Naive thymus-derived CD8-positive, alpha-beta T cell (primary cell): ENCODE measurements at places on chromosomes 3 and 15.
A peak's percentile ranks its signal among the peaks of the same experiment; 100 is the strongest.

- DNase-seq: no peak
Observed at GRCh38 chr15:46773016-46773415, 944.3 kb upstream of the SEMA6D start.

- DNase-seq: no peak
Observed at GRCh38 chr3:11661827-11662226, 18.1 kb upstream of the VGLL4 start.

GRCh38 chr15:95284933-95285421 is 1045.5 kb upstream of the NR2F2 start:
- peak; percentile 18 for DNase-seq

GRCh38 chr3:170500995-170501394 is 82.3 kb downstream of the CLDN11 start:
- no peak for DNase-seq

GRCh38 chr15:87570206-87570605 is 686.3 kb downstream of the NTRK3 start:
- DNase-seq: no peak

DNA sequence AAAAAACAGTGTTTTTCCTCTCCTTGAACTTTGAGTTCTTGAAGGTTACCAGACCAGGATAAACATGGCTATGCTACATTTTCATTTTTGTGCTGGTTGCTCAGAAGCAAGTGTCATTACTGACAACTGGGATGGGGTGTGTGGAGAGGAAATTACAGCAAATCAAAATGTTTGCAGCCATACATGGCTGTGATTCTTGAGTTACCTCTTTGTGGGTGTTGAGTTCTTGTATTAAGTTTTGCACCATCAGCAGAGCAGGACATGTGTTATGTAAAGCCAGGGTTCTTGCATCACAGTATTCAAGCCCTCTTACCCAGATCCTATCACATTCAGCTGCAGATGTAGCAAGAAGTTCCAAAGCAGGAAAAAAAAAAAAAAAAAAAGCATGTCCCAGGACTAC is 53.9 kb upstream of the ATOSA start:
- DNase-seq: no peak

DNA sequence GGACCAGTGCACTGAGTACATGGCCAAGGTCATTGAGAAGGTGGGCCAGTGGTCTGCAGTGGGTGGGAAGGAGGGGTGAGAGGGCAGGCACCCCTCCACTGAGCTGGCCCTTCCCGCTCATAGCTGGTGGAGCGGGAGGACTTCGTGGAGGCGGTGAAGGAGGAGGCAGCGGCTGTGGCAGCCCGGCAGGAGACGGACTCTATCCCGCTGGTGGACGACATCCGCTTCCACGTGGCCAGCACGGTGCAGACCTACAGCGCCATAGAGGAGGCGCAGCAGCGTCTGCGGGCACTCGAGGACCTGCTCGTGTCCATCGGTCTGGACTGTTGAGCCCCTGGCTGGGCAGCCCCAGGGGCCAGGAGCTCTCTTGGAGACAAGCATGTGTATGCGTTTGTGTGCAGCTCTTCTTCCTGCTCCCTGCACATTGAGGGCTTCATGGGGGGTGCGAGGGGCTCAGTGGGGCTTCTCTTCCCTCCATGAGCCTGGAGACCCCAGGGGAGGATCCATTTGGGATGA is 7.5 kb downstream of the ABTB1 start:
- no peak for DNase-seq

DNA sequence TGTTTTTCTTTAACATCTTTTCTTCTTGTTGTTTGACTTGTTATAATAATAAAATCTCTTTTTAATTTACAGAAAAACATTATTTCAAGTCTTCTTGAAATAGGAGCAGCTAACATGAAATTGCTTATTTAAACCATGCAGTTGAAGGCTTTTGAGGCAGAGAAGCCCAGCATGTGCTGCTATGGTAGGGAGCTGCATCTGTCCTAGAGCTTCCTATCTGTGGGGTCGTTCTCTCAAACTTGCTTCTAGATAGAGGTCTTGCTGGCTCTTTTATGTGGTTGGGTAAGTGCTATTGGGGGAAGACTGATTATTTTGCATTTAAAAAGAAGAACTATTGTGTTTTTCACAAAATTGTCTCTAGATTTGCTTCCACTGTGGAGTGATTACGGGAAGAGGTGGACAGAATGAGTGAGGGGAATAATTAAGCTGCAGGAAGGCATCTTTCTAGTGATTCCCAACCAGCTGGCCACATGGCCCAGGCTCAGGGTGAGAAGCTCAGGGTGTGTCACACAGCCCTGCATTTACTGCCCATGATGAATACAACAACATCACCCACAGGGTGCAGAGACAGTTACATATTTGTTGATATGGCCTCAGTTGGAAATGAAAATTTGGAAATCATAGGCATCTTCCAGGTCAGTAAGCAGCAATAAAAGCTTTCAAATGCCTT is 98.7 kb downstream of the CHST2 start:
- DNase-seq: no peak

- no peak for DNase-seq
Observed at GRCh38 chr3:114336122-114336697, 42.4 kb downstream of the TIGIT start.

DNA sequence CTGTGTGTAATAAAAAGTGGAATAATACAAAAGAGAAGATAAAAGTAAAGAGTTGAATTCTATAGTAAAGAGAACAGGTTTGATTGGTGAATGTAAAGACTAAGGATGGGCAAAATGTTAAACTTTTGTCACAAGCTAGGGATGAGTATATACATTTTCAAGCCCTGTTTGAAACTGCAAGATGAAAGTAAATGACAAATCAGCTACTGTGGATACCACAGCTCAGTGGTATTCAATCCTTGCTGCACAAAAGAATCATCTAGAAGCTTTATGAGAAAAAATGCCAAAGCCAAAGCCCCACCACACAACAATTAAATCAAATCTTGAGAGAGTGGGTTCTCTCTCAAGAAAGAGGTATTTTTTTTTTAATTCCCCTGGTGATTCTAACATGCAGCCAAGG is 67.7 kb downstream of the VPS13C start:
- DNase-seq: no peak

GRCh38 chr3:120532969-120533368 is 63.2 kb upstream of the NDUFB4 start:
- no peak for DNase-seq

- DNase-seq: no peak
Observed at GRCh38 chr3:195129644-195130492, 141.1 kb downstream of the XXYLT1 start.

- DNase-seq: peak; percentile 42
Observed at GRCh38 chr15:74396445-74397238, 29.2 kb upstream of the CYP11A1 start.

GRCh38 chr3:43774799-43775198 is 84.1 kb downstream of the ABHD5 start:
- DNase-seq: no peak

GRCh38 chr3:41111011-41111410 is 88.3 kb upstream of the CTNNB1 start:
- DNase-seq: no peak

- DNase-seq: no peak
Observed at GRCh38 chr3:56911363-56911762, 109.6 kb upstream of the ARHGEF3 start.

DNA sequence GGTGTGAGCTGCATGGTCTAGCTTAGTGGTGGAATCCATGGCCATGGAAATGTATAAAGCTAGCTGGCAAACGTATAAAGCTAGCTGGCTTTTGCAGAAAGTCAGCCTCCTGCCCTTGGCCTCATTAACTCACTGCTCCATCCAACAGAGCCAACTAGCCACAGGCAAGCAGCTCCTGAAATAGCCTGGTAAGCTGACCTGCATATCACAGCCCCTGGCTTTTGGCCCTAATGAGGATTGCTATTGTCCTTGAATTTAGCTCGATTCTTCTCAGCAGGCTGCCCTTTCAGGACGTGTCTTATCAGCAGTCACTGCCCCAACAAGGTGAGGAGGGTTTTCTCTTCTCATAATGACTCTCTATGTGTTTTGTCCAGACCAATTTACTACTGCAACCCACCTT is 446.8 kb downstream of the WDR72 start:
- no peak for DNase-seq

DNA sequence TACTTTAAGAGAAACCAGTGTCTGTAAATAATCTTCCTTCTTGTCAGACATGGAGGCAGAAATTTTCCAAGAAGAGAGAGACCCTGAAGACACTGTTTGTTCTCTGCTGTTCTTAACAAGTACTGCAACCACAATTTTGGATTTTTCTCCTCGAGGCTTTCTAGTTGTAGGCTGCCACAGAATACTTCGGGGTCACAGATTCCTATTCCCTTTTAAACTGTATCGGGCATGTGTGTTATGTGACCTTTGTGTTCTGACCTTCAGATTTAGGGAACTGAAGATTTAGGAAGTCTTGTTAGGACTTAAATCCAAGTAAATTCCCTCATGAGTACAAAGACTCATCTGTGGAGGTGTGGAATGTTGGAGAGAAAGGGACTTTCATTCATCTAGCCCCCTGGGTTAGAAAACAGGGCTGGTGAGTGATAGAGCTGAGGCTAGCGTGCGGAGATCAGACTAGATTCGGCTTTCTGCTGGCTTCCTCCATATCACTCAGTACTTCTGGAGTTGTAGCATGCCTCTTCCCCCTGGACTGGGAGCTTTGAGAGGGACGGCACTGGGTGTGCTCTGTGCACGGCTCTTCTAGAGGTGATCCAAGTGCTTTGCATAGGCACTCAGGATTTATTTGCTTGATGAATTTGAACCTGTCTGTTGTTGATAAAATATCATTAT is 237.0 kb downstream of the LPP start:
- no peak for DNase-seq

DNA sequence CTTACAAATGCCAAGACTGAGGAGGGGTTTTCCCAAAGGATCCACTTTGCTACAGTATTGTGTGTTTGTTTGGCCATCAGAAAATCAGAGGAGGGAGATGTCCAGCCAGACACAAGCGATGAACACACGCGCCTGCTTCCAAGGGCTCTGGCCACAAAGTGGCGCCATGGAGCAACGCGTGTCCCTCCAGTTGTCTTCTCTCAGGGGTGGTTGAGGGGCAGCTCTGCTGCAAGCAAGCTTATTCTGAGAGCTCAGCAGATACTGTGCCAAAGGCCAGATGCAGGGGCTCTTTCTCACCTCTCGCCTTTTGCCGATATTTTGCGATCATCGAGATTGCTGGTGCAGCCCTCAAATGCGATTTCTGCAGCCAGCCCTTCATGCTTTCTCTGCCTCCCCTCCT is 88.9 kb upstream of the OSBPL11 start:
- no peak for DNase-seq

GRCh38 chr15:61530769-61531168 is 301.7 kb upstream of the RORA start:
- no peak for DNase-seq

GRCh38 chr15:41017066-41017735 is 63.9 kb downstream of the CHAC1 start:
- DNase-seq: no peak

DNA sequence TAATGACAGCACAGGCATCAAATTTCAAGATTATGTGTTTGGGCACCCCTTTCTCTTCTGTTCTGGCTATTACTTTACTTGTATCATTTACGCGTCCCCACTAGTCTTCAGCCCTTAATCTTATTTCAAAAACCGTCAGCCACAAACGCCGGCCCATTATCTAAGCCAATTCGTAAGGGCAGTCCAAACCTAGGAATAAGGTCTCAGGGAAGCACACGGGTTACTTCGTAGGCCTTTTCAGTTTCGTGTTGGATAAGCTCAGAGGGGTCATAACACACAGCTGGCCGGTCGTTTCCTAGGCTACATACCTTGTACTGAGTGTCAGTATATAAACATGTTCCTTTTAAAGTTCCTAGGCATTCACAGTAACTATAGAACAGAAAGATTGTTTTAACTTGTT is 5.1 kb upstream of the DNAAF4 start:
- DNase-seq: no peak

GRCh38 chr3:51729042-51729633 is 22.3 kb downstream of the GRM2 start:
- DNase-seq: no peak

DNA sequence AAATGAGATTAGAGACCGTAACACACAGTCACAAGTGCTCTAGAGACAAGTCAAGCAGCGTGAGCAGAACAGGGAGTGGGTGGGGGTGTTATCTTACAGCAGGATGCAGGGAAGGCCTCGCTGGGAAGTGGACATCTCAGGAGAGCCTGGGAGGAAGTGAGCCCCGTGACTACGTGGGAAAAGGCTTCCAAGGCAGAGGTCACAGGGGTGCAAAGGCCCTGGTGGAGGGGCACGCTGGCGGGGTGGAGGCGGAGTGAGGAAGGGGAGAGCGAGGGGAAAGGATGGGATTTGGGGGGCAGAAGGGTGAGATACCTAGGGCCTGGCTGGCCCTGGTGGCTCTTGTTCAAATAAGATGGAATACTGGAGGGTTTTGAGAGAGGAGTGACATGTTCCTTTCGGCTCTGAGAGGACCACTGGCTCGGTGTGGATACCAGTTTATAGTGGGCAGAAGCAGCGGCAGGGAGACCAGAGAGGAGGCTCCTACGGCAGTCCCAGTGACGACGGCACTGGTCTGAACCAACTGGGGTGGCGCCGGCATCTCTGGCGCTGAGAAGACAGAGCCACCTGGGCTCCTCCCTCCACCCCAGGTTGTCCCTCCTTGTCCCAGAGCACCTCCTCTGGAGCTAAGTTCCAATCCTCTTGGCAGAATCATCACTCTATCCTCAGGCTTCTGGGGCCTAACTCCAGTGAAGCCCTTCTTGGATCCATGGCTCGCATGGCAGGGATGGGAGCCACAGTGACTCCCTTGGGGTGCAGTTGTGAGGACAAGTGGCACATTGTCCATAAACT is 266.2 kb upstream of the LYSMD4 start:
- DNase-seq: no peak

GRCh38 chr15:47035475-47036406 is 681.6 kb upstream of the SEMA6D start:
- DNase-seq: no peak

GRCh38 chr3:14461748-14462324 is 59.4 kb downstream of the SLC6A6 start:
- no peak for DNase-seq

GRCh38 chr3:52400275-52400793 is 44.6 kb downstream of the SEMA3G start:
- no peak for DNase-seq

DNA sequence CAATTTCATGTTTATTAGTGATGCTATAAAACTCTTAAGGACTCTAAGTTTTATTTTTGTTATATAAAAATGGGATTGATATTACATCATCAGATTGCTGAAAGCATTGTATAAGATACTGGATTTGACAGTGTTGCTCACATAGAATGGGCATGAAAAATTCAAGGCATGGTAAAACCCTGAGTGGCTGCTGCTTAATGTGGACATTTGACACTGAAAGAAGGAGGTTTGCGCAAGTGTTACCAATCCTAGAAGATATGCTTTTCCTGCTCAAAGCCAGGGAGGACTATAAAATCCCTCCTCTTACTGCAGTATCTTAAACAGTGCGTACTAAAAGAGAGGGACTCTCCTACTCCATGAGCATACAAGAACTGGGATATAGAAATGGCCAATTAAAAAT is 65.8 kb upstream of the PTX3 start:
- DNase-seq: no peak

DNA sequence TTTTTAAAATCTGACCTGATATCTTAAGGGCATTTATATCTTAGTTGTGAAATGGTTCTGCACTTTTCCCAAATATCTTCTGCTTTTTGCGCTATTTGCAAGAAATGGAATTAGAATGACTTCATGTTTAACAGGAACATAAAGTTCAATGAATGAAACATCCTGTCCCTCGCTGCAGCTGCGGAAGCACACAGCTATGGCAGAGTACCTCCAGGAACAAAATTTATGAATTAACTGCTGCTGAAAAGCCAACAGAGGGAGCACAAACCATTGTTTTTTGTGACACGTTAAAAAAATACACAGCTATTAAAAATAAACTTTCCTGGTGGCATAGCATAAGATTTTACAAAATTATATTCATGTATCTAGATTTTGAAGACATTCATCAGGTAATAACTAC is 404.4 kb upstream of the MDFIC2 start:
- no peak for DNase-seq

GRCh38 chr3:24375947-24376384 is 118.7 kb downstream of the THRB start:
- DNase-seq: no peak
